ENCODE measurements at places on chromosomes 5 and 9.

GRCh38 chr5:111122398-111122797, 30.2 kb downstream of the WDR36 start:
- DNase-seq = no peak
- no peak overlapping the region for H3K4me3 ChIP-seq
- H3K4me1 ChIP-seq = no peaks in the 10 kb centered on the region
- H3K27me3 ChIP-seq = no peaks in the 10 kb centered on the region
- no peaks in the 10 kb centered on the region for H3K36me3 ChIP-seq

GRCh38 chr9:108953983-108954574, 19.9 kb downstream of the ABITRAM start:
- no peaks in the 10 kb centered on the region for H3K27me3 ChIP-seq
- no peaks in the 10 kb centered on the region for H3K36me3 ChIP-seq
- DNase-seq = no peak
- no peak overlapping the region for H3K4me3 ChIP-seq
- H3K4me1 ChIP-seq = no peaks in the 10 kb centered on the region
- peak overlapping the region; percentile 75 for H3K27ac ChIP-seq

DNA sequence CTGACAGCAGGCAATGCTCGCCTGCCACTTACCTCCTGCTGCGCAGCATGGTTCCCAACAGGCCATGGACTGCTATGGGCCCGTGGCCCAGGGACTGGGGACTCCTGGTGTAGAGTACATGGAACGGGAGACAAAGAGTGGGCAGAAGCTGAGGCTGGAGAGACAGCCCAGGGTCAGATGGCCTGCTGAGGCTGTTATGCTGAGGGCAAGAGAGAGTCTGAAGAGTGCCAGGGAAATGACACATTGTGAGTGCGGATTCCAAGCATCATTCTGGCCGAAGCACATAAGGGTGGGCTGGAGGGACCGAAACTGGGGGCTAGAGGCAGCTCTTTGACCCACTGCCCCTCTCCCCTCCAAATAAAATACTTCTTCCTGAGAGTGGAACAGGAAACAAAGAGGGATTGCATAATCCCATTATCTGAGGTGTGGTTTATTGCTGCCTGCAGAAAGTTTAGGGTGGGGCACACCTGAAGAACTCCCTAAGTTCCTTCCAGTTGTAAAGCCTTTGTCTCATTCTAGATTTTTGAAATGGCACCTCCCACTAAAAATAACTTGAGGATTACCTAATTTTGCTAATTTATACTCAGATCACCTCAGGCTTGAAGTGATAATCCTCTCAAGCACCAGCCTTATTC, 158.1 kb downstream of the ATP10B start:
- H3K27me3 ChIP-seq = no peaks in the 10 kb centered on the region
- no peak overlapping the region for H3K27ac ChIP-seq
- no peak for DNase-seq
- no peak overlapping the region for H3K4me3 ChIP-seq

GRCh38 chr9:69030851-69031645, 4.5 kb upstream of the FXN start:
- H3K4me1 ChIP-seq = no peaks in the 10 kb centered on the region
- no peak overlapping the region for H3K27ac ChIP-seq
- no peaks in the 10 kb centered on the region for H3K36me3 ChIP-seq
- H3K4me3 ChIP-seq = no peak overlapping the region
- no peaks in the 10 kb centered on the region for H3K27me3 ChIP-seq

- no peaks in the 10 kb centered on the region for H3K27me3 ChIP-seq
- H3K4me1 ChIP-seq = peaks cover 7% of the 10 kb centered on the region
- H3K4me3 ChIP-seq = no peak overlapping the region
- no peak for DNase-seq
Measured at GRCh38 chr5:34927785-34928184, 1.6 kb upstream of the DNAJC21 start.

- no peak for DNase-seq
- no peaks in the 10 kb centered on the region for H3K27me3 ChIP-seq
- H3K27ac ChIP-seq = no peak overlapping the region
- no peaks in the 10 kb centered on the region for H3K4me1 ChIP-seq
- no peaks in the 10 kb centered on the region for H3K36me3 ChIP-seq
Measured at GRCh38 chr9:107954312-107954711, 464.7 kb upstream of the KLF4 start.

DNA sequence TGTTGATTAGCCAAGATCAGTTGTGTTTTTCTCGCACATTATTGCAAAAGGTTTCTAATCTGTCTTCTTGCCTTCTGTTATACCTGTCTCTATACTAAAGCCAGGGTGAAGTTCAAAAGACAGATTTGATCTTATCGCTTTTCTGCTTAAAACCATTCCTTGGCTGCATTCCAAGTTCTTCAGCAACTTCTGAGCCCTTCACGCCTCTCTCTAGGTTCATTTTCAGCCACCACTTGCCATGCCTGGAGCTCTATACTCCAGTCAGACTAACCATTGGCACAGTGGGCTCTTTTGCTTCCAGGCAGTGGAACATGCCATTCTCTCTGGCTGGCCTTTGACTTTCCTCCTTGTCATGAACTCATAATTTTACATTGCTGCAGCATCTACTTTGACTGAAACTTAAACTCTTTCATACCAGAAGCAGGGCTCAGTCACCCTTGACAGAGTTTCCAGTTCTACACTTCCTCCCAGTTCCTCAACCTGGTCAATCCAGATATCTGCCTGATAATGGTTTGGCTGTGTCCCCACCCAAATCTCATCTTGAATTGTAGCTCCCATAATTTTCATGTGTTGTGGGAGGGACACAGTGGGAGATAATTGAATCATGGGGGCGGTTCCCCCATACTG, 114.4 kb downstream of the SLC12A2 start:
- no peaks in the 10 kb centered on the region for H3K27me3 ChIP-seq
- no peaks in the 10 kb centered on the region for H3K4me1 ChIP-seq
- no peaks in the 10 kb centered on the region for H3K36me3 ChIP-seq
- H3K27ac ChIP-seq = no peak overlapping the region

DNA sequence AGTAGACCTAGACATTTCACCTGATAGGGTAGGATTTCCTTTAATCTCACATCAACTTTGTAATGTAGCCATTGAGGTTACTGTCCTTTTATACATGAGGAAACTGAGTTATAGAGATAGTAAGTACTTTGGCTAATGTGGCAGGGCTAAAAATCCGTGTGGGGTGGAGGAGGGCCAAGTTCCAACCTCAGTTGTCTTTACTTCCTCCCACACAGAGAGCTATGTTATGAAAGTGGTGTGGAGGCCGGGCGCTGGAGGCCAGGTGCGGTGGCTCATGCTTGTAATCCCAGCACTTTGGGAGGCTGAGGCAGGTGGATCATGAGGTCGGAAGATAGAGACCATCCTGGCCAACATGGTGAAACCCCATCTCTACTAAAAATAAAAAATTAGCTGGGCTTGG, 173.3 kb downstream of the PALM2AKAP2 start:
- H3K27ac ChIP-seq = no peak overlapping the region
- H3K4me3 ChIP-seq = no peak overlapping the region
- H3K27me3 ChIP-seq = no peaks in the 10 kb centered on the region
- H3K4me1 ChIP-seq = no peaks in the 10 kb centered on the region

DNA sequence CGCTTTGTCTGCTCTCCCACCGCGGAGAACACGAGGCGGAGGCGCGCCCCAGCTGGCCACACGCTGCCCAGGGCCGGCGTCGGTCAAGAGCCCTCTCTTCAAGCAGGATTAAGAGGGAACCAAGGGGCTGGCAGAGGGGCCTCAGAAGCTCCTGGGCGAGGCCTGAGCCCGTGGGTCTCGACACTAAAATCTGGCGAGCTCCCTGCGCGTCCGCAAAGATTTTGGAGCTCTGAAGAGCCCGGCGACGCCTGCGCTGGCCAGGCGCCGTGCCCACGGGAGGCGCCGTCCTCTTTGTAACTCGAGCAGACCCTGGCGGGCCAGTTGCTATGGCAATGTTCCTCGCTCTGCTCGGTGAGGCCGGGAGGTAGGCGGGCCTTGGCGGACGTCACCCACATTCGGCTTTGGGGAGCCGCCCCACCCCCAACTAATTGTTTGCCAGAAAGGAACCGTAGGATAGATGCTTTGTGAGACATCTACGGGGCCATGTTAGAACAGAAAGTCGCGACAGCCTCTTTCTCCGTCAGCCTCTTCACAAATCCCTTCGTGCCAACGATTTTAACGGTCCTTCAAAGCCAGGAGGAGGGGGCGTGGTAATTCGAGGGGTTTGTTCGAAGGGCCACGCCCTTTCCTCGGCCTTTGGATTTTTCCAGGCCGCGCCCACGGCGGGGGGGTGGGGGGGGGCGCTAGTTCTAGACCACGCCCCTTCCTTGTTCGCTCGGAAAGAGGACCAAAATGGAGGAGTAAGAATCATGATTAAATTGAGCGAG, 714 bp upstream of the CNOT8 start:
- no peaks in the 10 kb centered on the region for H3K27me3 ChIP-seq
- H3K4me1 ChIP-seq = peaks cover 4% of the 10 kb centered on the region
- H3K36me3 ChIP-seq = no peaks in the 10 kb centered on the region
- peak; percentile 97 for DNase-seq

GRCh38 chr9:79824265-79824664, 252.5 kb downstream of the TLE4 start:
- H3K27ac ChIP-seq = no peak overlapping the region
- H3K36me3 ChIP-seq = no peaks in the 10 kb centered on the region
- no peaks in the 10 kb centered on the region for H3K4me1 ChIP-seq

DNA sequence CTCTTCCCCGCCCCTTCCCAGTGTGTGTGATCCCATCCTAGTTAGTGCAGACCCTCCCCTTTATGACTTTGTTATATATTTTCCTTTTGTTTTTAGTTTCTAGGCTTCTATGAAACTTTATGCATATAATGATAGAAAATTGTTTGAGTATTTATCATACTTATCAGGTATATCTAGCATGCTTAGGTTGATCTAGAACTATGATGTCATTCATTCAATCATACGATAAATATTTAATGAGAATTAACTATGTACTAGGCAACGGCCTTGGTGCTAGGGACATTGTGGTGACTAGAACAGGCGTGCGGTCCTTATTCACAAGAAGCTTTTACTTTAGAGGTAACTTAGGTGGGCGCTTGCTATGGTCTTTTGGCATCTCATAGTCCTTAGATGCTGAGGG, 13.6 kb upstream of the ANKRD55 start:
- no peaks in the 10 kb centered on the region for H3K36me3 ChIP-seq
- no peak overlapping the region for H3K27ac ChIP-seq
- DNase-seq = no peak
- H3K4me3 ChIP-seq = no peak overlapping the region
- H3K4me1 ChIP-seq = no peaks in the 10 kb centered on the region
- no peaks in the 10 kb centered on the region for H3K27me3 ChIP-seq

GRCh38 chr5:137938751-137939143, 49.5 kb downstream of the PKD2L2 start:
- no peaks in the 10 kb centered on the region for H3K4me1 ChIP-seq
- DNase-seq = no peak
- H3K4me3 ChIP-seq = no peak overlapping the region

GRCh38 chr5:135533794-135534193, 2.0 kb downstream of the NEUROG1 start:
- DNase-seq = no peak
- H3K27me3 ChIP-seq = peaks cover 44% of the 10 kb centered on the region
- no peak overlapping the region for H3K27ac ChIP-seq
- peaks cover 9% of the 10 kb centered on the region for H3K4me1 ChIP-seq
- H3K36me3 ChIP-seq = no peaks in the 10 kb centered on the region

- H3K4me3 ChIP-seq = no peak overlapping the region
- H3K4me1 ChIP-seq = no peaks in the 10 kb centered on the region
- H3K27ac ChIP-seq = no peak overlapping the region
- H3K27me3 ChIP-seq = peaks cover 5% of the 10 kb centered on the region
- no peaks in the 10 kb centered on the region for H3K36me3 ChIP-seq
Measured at GRCh38 chr9:90300611-90301276, 341.9 kb downstream of the DIRAS2 start.

GRCh38 chr5:33491941-33492340, 51.2 kb downstream of the TARS1 start:
- H3K27me3 ChIP-seq = no peaks in the 10 kb centered on the region
- no peak overlapping the region for H3K27ac ChIP-seq
- no peak overlapping the region for H3K4me3 ChIP-seq
- H3K4me1 ChIP-seq = no peaks in the 10 kb centered on the region
- DNase-seq = no peak

GRCh38 chr9:82397534-82397933, 409.0 kb downstream of the SPATA31D1 start:
- DNase-seq = no peak
- H3K27me3 ChIP-seq = no peaks in the 10 kb centered on the region
- no peak overlapping the region for H3K27ac ChIP-seq
- no peaks in the 10 kb centered on the region for H3K36me3 ChIP-seq
- no peaks in the 10 kb centered on the region for H3K4me1 ChIP-seq

DNA sequence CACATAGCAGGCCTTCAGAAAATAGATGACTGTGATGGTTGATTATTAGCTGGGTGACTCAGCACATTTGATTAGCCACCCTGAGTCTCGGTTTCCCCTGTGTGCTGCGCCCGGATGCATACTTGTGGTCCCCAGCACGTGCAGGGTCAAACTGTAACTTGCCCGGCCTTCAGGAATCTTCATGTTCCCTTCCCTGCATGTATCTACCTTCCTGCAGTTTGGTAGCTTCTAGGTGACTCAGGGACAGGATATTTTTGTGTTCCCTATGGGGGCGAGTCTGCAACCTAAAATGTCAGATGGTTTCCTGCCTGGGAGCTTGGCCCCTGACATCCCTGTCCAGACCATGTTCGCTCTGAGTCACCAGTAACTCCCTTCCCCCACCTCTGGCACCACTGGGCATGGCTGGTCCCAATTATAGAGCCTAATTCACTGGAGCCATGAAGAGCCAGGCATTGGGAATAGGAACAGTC, 13.2 kb downstream of the PTGS1 start:
- DNase-seq = no peak
- H3K27ac ChIP-seq = no peak overlapping the region
- no peaks in the 10 kb centered on the region for H3K4me1 ChIP-seq
- H3K27me3 ChIP-seq = no peaks in the 10 kb centered on the region
- H3K4me3 ChIP-seq = no peak overlapping the region

GRCh38 chr5:66697796-66698564, 101.8 kb downstream of the MAST4 start:
- no peak overlapping the region for H3K27ac ChIP-seq
- H3K27me3 ChIP-seq = no peaks in the 10 kb centered on the region
- no peaks in the 10 kb centered on the region for H3K4me1 ChIP-seq
- no peaks in the 10 kb centered on the region for H3K36me3 ChIP-seq

DNA sequence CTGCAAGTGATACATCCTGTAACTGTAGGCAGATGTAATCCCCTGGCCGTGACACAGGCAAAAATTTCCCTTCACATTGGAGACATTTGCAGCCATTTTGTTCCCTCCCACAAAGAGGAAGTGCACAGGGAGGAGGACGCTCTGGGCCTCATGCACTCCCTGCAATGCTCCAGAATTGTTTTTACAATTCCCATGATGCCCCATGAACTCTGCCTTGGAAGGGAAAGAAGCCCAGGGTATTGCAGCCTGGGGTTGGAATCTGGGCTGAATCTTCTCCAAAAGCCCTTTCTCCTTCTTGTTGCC, 491.7 kb downstream of the CCDC171 start:
- H3K36me3 ChIP-seq = no peaks in the 10 kb centered on the region
- DNase-seq = no peak
- H3K27me3 ChIP-seq = no peaks in the 10 kb centered on the region
- no peak overlapping the region for H3K27ac ChIP-seq
- H3K4me3 ChIP-seq = no peak overlapping the region

DNA sequence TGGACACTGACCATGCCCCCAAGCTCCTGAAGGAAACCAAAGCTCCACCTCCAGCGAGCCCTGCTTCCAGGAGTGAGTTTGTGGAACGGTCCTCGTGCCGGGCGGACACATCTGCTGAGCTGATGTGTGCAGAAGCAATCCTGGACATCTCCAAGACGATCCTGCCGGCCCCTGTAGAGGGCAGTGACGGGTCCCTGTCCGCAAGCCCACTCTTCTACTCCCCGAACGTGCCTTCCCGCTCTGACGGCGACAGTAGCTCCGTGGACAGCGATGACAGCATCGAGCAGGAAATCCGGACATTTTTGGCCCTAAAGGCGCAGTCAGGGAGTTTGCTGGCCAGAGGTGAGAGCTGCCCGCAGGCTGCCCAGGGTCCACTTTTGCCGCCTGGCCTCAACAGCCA, 6.2 kb downstream of the PPP1R26 start:
- no peak overlapping the region for H3K27ac ChIP-seq
- no peak overlapping the region for H3K4me3 ChIP-seq
- no peaks in the 10 kb centered on the region for H3K27me3 ChIP-seq
- no peak for DNase-seq
- H3K36me3 ChIP-seq = no peaks in the 10 kb centered on the region

Data from uterus (tissue), 4 donors.